Adrenal gland (tissue), 19 donors: ENCODE measurements at places on chromosomes 2 and 18.
A peak's percentile ranks its signal among the peaks of the same experiment; 100 is the strongest.

DNA sequence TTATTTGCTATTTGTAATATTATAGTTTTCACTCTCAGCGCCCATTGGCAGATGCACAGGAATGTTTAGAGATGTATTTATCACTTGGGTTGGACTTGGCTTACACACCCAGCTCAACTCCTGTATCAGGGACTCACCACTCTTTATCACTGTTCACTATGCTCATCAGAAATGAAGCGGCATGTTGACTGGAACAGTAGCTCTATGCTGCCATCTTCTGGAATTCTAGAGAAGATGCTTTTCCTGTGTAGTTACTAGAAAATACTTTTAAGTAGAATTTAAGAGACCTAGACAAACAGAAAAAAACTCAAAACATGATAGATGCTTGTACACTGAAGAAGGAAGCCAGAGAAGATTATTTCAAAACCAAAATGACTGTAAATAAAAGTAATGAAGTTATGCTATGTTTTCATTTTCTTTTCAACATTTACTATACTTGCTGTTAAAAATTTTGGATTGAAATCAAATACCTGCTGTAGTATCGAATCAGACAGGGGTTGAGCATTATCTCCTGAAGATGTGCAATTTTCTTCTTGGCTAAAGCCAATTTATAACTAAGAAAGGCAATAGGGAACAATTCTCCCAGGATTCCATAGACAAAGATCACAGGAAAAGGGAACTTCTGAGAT is 47.4 kb upstream of the NXPH2 start:
- DNase-seq, result no peak

- DNase-seq, result peak; percentile 58
Measured at GRCh38 chr2:216034065-216034464, 20.7 kb upstream of the MREG start.

- no peak for DNase-seq
Measured at GRCh38 chr18:63303547-63303946, 16.0 kb downstream of the BCL2 start.

- no peak for DNase-seq
Measured at GRCh38 chr2:164952057-164952702, 3.1 kb downstream of the SLC38A11 start.

GRCh38 chr2:106057206-106057605 is 136.9 kb downstream of the UXS1 start:
- DNase-seq, result no peak

DNA sequence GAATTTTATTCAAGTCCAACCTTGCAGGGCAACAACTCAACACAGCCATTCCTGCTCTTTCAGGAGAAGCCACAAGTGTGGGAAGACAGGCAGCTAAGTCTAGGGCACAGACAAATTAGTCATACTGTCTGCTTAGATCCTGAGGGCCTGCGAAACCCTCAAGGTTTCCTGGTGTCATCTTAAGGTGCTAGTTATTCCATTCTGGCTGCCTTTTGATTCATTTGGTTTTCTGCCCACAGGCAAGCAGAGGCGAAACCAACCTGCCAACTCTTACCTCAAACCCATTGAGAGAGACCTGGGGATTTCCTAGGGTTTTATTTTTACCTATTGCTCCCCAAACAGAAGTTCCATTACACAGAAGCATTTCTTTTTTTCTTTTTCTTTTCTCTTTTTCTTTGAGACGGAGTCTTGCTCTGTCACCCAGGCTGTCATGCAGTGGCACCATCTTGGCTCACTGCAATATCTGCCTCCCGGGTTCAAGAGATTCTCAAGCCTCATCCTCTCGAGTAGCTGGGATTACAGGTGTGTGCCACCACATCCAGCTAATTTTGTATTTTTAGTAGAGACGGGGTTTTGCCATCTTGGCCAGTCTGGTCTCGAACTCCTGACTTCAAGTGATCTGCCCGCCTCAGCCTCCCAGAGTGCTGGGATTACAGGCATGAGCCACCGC is 23.7 kb upstream of the SCYGR1 start:
- DNase-seq, result no peak

DNA sequence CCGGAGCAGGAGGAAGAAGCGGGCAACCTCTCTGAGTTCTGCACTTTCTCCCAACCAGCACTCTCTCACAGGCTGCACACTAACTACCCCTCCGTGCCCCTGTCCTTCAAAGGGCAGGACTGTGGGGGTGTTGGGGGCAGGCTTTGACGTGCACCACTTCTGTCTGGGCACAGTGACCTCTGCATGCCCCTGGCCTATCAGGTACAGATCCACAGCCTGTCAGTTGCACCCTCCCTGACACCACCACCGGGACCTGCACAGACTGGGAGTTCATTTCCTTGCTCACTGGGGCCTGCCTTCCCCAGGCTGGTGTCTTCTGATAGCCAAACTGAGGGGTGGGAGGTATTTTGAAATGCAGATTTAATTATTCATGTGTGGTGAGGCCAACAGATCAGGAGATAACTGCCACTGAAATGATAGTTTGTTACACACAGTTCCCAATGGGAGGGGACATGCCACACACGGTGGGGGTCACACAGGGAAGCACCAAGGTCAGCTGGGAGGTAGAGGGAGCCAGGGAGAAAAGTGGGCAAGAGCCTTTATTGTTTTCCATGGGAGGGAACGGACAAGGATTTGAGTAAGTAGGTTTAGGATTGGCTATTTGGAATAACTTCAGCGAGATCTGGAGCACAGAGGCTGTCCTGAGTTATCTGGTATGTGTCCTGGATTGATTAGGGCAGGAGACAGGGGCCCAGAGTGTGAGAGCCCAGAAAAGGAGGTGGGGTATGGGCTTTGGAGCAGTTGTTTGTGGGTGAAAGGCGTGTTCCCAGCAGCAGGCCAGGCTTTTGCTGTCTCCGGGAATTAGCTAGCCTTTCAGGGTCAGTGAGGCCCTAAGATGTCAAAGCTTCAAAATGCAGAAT is 251.6 kb downstream of the AFF3 start:
- DNase-seq, result no peak

DNA sequence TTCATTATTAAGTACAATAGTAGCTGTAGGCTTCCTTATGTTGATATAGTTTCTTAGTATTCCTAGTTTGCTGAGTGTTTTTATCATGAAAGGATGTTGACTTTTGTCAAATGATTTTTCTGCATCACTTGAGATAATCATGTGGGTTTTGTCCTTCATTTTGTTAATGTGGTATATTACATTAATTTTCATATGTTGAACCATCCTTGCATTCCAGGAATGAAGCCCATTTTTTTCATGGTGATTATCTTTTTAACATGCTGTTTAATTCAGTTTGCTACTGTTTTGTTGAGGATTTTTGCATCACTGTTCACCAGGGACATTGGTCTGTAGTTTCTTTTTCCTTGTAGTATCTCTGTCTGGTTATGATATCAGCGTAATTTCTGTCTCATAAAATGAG is 82.9 kb upstream of the CNGA3 start:
- DNase-seq, result no peak
